LoVo (cell line): ENCODE measurements at places on chromosomes 7 and 10.

GRCh38 chr7:118325450-118325808, 100.9 kb downstream of the ANKRD7 start:
- DNase-seq = no peak

DNA sequence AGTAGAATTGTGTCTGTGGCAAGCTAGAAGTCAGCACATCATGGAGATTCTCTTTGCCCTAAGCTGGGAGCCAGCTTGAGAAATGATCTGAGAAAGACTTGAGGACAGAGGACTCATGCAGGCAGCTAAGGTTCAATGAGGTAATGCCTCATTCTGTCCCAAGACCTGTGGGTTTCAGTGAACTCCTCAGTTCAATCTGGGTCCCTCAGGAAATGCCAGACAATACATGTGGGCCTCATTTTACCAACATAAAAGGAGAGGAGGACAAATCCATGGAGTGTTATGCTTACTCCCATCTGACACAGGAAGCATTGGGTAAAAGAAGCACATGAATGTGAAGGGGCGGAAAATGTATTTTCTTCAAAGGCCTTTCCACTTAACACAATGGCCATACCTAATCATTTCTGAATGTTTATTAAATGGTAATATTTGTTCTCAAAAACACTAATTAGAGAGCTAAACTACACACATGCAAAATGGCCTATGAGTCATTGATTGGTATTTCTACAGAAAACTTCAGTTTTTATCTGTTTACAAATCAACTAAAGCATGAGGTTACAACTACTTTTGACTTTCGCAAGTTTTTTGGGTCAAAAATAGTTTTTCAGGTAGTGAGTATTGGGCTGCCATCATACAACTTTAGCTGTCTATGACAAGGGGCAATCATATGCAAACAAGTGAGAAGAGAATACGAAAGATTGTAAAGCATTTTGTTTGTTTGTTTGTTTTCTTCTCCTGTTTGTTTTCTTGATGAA, 205.3 kb downstream of the CHRM2 start:
- DNase-seq = no peak

DNA sequence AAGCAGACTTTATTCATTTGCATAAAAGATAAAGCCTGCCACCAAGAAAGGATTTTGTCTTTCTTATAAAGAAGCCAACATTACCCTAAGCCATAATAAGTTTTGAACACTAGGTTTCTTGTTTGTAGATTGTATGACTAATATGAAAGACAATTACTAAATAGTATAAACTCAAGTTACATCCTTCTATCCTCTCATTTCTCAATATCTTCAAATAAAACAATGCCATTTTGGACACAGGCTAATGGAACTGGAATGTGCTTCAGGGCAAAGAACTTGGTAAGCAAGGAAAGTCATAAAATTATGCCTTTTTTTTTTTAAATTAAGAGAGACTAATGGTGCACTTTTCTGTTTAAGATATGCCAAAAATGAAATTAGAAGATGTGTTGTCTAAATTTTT, 137.7 kb downstream of the DKK1 start:
- peak; percentile 44 for DNase-seq

- peak; percentile 63 for DNase-seq
Measured at GRCh38 chr10:60646966-60647796, 131.1 kb upstream of the CDK1 start.

- peak; percentile 44 for DNase-seq
Measured at GRCh38 chr7:5424749-5425506, 1.3 kb upstream of the TNRC18 start.

- no peak for DNase-seq
Measured at GRCh38 chr10:131048606-131049005, 262.9 kb downstream of the TCERG1L start.

DNA sequence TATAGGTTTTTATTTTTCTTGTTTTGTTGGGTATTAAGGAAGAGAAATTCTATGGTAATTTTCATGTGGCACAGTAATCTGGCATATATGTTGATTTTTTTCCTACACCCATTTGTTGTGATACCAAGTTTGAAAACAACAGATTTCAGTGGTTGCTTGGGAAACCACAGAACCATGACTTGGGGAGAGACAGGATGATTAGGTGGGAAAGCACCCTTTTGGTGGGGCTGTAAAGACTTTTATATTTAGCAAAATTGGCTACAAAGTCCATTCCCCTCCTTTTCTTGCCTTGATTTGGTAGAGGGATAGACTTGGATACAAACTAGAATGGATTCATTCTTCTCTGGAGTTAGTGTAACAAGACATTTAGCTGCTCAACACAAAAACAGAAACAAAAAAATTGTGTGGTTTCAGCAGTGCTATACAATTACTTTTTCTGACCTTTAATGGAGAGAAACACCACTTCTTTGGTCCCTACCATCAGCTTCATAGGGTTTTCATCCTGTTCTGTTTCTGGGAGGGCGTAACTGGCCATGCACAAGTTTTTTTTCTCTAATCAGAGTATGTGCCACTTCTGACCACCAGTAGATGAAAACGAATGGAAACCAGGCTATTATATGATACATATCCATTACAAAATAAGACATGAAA, 52.7 kb downstream of the FIGNL1 start:
- DNase-seq = no peak

DNA sequence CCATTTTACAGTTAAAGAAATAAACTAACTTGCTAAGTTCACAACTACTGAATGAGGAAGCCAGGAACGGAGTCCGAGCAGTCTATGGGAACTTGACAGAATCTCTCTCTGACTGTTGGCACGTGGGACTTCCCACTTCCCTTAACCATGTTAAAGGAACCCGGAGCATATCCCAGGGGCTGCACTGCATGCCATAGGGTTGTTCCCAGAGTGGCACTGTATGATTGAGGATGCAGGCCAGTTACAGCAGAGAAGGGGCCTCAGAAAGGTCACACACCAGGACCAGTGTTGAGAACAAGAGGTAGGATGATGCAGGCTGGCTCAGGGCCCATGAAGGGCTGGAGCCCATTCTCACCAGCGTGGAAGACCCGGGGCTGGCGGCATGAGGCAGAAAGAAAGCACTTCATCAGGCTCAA, 201.8 kb downstream of the NSUN6 start:
- DNase-seq = no peak

DNA sequence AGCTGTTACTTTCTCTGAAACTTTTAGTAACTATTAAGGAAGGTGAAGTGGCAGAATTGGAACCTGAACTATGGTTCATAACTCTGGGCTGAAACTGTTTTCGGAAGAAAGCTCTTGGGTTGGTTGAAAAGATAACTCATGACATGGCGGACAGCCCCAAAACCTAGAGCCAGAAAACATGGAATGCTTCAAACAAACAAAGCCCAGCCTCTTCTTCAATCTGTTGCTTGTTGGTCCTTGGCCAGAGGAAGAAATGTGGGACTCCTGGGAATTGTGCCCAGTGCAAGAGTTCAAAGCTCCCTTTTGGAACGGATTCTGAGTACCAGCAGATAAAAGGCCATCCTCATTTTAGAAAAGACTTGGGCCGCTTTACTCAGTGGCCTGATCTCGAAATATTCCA, 52.9 kb upstream of the CACNB2 start:
- DNase-seq = no peak

DNA sequence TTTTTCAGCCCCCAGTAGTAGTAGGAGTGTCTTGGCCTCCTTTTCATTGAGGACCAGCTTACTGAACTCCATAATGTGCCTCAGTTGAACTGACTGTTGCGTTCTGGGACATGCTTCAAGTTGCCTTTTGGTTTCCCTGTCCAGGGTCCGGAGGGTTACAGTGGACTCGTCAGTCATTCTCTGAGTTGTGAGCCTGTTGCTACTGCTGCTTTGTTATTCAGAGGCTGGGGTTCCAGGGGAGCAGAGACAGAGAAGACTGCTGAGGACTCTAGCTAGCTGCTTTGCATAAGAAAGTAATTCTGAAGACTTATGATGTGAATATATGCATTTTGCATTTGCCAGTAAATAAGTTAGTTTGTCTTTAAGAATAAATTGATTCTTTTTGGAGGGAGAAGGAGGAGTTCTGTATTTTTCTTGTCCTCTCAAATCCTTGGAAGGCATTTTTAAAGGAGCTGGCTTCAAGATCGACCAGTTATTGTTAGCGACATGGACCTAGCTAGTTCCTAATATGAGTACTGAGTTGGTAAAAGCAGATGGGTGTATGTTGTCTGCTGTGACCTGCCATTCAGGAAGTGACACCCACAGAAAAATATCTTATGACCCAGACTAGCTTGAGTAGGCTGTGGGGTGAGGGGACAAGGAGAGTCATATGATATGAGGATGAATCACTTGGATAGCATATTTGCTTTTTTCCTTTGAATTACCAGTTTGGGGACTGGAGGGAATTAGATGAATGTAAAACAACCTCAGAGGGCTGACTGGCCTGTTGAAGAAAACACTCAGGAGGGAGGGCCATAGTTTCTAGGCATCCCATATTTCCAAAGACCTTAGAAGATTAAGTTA, 8.3 kb downstream of the PI4K2A start:
- DNase-seq = peak; percentile 54

GRCh38 chr10:34707656-34708055, 107.4 kb downstream of the PARD3 start:
- DNase-seq = no peak

DNA sequence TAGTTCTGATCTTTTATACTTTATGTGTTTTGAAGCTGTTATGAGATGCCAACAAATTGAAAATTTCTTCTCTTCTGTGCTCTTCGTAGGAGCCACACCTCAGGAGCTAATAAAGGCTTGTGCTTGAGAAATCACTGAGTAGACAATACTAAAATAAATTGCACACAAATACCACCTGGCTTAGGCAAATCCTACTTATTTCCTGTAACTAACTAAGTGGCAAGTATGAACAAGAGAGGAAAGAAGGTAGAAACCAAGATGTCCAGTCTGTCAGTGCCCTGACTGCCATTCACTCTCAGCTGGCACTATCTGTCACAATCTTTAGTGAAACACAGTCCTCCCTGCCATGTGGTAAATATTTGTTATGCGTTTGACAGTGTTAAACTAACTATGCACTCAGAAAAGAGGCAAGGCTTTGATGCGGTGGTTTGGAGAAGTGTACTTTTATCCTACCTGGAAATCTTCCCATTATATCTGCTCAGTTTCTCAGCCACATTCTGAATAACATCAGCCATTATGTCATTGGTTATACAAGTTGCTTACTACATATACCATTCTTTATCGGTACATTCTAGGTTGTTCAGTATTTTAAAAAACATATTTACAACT, 293.4 kb upstream of the VWC2 start:
- DNase-seq = no peak

DNA sequence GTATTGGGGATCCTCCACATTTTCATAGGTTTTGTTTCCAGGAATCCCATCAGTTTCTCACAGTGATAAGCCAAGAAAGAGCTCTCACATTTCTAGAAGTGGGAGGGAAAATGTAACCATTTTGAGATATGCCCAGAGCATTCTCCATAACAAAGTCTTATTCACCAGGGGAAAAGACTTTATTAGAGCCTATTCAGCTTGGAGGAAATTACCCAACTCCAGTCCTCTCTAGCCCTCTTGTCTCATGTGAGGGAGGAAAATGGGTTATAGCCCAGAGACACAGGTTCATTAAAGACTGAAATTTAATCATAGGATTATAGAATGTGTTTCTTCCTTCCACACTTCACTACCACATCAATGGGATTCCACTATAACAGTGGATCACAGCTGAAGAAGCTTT, 61.6 kb upstream of the DYNC1I1 start:
- DNase-seq = no peak

- no peak for DNase-seq
Measured at GRCh38 chr7:105699568-105700236, 118.4 kb upstream of the EFCAB10 start.

DNA sequence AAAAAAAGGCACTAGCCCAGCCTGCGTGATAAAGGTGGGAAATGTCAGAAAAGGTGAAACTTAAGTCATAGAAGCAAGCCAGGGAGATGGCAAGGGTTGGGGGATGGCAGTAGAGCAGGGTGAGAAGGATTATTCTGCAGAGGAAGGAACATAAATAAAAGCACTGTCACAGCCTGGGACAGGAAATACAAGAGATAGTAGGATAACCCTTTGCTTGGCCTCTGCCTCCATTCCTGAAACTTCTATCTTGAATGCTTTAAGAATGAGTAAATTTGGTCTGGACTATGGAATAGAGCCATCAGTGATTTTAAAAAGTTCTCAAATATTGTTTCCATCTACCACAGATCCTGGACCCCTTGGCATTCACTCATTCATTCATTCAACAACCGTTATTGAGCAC, 50.0 kb downstream of the ABCC2 start:
- no peak for DNase-seq

DNA sequence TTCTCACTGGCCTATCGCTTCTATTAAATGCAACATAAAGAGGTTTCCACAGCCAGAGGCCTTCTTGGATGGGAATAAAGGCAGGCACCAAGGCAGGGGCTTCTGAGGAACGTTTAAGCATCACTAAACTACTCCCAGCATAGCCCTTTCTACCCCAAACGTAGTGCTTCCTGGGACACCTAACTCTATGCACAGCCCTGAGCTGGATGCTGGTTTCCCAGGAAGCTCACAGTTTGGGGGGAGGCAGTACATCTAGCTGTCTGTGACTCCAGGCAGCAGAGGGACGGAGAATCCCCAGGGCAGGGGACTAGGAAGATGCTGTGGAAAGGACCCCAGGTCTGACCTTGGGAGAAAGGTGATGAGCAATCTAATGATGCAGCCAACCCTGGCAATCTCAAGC, 192.8 kb upstream of the ZMIZ1 start:
- DNase-seq = no peak

GRCh38 chr10:75613685-75614504, 182.5 kb downstream of the LRMDA start:
- DNase-seq = no peak

DNA sequence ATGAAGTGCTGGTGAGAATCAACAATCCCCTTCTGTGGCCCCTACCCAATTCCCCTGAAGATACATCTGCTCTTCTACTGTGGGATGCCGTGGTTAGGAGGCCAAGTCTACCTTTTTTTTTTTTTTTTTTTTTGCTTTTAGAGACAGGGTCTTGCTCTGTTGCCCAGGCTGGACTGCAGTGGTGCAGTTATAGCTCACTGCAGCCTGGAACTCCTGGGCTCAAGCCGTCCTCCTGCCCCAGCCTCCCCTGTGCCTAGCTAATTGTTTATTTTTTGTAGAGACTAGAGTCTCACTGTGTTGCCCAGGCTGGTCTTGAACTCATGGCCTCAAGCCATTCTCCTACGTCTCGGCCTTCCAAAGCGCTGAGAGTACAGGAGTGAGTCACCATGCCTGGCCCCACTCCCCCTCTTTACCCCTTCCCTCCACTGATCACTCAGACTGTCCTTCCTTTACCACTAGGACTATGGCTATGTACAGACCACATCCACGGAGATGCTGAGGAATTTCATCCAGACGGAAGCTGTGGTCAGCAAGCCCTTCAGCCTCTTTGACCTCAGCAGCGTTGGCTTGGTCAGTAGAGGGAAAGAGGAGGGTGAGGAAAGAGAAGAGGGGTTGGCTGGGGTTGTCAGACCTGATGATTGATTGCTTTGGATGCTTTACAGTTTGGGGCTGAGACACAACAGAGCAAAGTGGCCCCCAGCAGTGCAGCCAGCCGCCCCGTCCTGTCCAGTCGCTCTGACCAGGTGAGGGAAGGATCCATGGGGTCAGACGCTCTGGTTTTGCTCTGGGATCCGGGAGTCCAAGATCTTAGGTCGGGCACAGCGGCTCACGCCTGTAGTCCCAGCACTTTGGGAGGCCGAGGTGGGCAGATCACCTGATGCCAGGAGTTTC, 1.8 kb downstream of the AP4M1 start:
- no peak for DNase-seq
